ENCODE measurements at places on chromosomes 1 and 21. TPM values are rescaled to one million over a fixed set of nuclear protein-coding genes. Genes with fewer than 3 reads are reported as not detected.

The ZSWIM5 gene
- 0.08 TPM for total RNA-seq

DNA sequence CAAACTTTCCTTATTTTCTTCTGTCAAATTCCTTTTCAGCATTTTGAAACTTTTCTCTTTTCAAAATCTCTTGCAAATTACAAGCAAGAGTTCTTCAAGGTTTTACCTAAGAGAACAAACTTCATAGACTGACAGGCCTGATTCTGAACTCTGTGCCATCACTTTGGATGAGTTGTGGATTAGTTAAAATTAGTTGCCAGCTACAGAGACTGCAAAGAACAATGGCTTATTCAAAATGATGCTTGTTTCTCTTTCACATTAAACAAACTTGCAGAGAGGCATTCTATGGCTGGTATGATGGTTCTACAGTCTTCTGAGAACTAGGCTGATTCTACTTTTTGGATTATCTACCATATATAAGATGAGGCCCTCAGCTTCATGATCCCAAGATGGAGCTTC is 3.8 kb downstream of the LRRC8B start:
- no peak for DNase-seq
- no peaks in the 10 kb centered on the region for H3K27me3 ChIP-seq
- no peak overlapping the region for H3K4me3 ChIP-seq

The LMNA gene
- 113 TPM for total RNA-seq

DNA sequence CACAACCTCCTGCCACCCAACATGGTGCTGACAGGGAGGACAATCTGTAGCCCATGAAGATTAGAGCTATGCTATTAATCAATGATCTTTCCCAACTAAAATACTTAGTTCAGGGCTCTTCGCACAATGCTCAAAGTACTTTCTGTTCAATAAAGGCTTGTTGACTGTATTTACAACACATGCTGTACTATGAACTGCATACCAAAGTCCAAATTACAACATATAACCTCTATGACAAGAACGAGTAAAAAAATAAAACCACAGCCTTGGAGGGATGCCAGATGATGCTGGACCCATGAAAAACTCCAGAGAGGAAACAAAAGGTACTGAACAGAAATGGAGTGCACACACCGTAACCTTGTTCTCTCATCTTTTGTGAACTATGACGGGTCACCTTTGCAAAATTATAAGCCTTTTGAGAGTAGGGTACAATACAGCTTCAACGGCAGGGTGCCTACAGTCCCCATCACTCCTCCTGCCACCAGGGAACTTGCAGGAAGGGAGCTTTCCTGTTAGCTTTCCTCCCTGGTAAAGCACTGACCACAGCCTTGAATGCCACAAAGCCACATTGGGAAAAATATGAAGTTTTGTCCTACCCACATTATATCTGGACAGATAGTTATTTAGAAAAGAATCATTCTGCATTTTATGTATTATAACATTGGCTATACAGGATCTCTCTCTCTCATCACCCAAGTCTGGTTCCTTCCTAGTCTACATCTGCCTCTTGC is 175.6 kb downstream of the NRIP1 start:
- H3K27ac ChIP-seq = no peak overlapping the region
- DNase-seq = no peak
- H3K27me3 ChIP-seq = no peaks in the 10 kb centered on the region
- H3K4me3 ChIP-seq = no peak overlapping the region

DNA sequence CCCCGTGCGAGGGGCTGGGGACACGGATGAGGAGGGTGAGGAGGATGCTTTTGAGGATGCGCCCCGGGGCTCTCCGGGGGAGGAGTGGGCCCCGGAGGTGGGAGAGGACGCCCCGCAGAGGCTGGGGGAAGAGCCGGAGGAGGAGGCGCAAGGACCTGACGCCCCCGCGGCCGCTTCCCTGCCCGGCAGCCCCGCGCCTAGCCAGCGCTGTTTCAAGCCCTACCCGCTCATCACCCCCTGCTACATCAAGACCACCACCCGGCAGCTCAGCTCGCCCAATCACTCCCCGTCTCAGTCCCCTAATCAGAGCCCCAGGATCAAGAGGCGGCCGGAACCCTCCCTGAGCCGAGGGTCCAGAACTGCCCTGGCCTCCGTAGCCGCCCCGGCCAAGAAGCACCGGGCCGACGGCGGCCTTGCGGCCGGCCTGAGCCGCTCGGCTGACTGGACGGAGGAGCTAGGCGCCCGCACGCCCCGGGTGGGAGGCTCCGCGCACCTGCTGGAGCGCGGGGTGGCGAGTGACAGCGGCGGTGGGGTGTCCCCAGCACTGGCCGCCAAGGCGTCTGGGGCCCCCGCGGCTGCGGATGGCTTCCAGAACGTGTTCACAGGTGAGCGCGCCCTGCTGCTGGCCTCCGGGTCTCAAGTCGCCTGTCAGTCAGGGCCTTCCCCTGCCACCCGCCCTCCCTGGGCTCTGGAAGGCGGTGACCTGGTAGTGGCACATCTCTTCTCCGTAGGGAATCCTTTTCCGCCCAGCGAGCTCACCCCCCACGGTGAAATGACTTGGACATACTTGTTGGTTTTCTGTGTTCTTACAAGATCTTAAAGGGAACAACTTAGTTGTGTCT is 1.7 kb downstream of the FMN2 start:
- H3K4me1 ChIP-seq = no peaks in the 10 kb centered on the region
- no peak overlapping the region for H3K27ac ChIP-seq
- H3K27me3 ChIP-seq = peaks cover 9% of the 10 kb centered on the region
- H3K4me3 ChIP-seq = no peak overlapping the region
- no peak for DNase-seq
- H3K36me3 ChIP-seq = no peaks in the 10 kb centered on the region

DNA sequence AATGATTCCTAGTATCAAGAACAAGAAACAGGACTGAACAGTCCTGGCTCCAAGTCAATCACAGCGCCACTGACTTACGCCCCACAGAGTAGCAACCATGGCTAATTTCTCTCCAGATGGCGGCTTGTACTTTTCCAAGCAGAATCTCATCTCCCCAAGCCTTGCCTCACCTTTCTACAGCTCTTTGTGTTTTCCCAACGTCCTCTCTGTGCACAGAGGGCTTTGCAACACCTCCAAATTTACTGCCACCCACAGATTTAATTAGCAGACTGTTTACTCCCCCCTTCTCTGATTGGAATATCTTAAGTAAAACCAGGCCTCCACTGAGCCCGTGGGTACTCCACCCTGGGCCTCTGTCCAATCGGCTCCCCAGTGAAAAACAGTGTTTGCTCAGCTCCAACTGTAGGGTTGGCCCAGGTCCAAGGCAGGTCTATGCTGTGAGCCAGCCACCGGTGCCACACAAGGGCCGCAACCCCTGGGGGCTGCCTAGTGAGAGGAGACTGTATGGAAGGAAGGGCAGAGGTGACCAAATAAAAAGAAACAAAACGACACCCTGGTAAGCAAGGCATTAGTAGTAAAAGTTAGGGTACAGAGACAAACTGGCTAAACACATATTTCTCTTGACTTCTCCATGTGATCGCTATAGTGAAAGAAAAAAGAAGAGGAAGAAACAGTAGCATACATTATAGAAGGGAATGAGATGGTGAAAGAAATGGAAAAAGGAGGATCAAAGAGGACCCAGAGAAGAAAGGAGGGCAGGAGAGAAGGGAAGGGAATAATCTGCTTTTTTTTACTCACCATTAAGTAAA is 128.4 kb upstream of the SOD1 start:
- H3K4me1 ChIP-seq = peaks cover 12% of the 10 kb centered on the region
- peak; percentile 73 for DNase-seq
- H3K27ac ChIP-seq = peak overlapping the region; percentile 58
- H3K36me3 ChIP-seq = no peaks in the 10 kb centered on the region

DNA sequence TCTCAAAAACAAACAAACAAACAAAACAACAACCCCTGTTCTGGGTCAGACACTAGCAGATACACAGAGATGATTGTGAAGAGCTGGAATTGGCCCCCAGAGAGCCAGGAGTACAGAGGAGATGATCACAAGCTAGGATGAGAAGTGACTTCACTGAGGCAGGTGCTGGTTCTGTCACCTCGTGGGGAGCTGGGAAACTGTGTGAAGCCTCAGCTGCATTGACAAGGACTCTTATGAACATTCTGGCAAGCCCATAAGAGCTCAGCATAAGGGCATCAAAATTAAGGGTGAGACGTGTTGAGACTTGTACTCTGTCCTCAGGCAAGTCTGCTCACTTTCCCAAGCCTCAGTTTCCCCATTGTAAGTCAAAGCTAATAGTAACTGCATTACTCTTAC is 14.7 kb upstream of the PTP4A2 start:
- H3K4me3 ChIP-seq = no peak overlapping the region
- no peaks in the 10 kb centered on the region for H3K36me3 ChIP-seq

The TTC24 gene
- total RNA-seq = not detected

- DNase-seq = peak; percentile 36
- no peak overlapping the region for H3K27ac ChIP-seq
- no peaks in the 10 kb centered on the region for H3K27me3 ChIP-seq
- no peaks in the 10 kb centered on the region for H3K4me1 ChIP-seq
These were observed 618.3 kb downstream of the SMYD3 start for GRCh38 chr1:245888809-245889208.
